ENCODE measurements at places on chromosomes 1 and 21.

DNA sequence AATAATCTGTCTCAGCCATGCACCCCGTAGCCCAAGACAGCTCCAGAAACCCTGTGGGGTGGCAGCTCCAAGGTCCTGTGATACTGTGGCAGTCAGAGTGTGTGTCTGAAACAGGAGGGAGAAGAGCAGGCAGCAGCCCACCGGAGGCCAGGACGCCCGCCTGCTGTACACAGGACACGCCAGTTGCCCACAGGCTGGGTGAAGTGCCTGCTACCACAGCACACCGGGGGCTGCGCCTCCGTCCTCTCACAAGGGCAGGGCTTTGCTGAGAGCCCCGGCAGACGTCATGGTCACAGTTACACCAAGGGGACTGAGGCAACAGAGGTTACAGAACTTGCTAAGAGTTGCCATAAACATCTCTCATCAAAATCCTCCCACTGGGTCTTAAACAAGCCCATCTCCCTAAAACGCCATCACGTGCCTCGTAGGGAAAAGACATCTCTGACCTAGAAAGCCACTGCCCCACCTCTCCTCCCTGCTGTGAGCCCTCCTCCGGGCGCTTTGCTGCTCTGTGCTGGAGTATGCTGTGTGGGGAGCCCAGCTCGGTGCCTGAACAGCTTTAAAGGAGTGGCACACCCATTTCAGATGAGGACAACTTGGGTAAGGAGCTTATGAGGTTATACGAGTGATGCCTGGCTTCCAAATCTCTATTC lies 5.3 kb downstream of the C1orf174 start:
- DNase-seq = no peak

DNA sequence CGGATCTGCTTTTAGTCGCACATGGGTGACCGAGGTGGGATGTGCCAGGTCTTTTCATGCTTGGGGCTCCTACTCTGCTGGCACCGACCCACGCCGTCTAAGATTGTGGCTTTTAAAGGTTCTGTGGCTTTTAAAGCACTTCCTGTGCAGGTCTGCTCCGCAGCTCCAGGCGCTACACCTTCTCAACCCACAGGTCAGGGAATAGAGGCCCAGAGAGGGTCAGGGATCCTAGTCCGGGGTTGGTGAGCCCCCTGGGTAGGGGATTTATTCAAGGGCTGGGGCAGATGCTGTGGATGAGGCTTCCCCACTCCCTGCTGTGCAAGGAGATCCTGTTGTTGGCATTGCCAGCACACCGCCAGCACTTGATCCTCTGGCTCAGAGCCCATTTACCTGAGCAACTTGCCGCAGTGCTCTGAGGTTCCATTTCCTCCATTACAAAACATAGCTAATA lies 212.8 kb upstream of the RAB4A start:
- peak; percentile 28 for DNase-seq

DNA sequence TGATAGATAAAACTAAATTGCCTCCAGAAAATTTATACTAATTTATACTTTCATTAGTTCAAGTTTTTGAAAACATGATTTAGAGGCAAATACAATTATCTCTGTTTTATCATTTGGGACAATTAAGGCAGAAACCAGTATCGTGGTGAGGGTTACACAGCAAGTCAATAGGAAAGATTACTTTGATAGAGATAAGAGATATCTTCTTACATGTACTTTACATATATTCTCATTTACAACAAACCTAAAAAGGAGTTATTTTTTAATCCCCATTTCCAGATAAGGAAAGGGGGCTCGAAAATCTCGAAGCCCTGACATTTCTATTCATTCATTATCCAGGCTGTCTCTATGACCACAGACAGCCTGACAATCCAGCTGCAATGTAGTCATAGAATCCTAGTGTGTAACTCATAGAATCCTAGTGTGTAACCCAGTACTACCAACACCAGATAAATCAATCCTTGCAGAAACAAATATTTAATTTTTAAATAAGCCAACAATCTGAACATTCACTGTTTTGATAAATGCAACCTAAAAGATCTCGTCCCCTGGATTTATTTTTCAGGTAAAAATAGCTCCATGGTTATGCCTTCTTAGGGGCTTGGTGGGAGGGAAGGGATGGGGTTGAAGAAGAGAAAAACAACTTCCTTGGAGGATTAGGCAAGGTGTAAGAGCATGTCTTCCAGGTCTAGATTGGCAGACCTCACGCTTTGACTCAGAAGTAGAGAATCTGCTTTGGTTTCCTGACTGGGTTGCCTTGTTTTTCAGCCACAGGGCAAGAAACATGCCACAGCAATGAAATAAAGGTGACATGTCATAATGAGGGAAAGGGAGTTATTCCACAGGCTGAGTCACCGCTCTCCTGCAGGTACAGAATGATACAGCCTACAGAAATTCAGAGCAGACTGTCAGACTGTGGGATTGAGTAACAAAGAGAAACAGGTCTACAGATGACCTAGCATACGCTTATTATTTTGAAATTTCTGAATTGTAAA lies 45.6 kb downstream of the IRF2BP2 start:
- DNase-seq = no peak

GRCh38 chr1:154398141-154398540 lies 7.0 kb upstream of the IL6R start:
- DNase-seq = no peak

DNA sequence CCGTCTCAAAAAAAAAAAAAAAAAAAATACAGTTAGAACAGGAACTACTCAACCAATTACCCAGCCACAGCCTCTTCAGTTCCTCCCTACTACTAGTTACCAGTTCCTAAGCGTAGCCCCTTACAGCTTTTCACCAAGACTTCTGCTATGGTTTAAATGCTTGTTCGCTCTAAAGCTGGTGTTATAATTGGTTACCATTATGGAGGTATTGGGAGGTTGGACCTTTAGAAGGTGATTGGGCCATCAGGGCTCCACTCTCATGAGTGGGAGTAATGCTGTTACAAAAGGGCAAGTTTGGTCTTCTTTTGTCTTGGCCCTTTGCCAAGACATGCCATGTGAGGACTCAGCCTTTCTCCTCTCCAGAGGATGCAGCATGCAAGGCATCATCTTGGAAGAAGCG lies 3.0 kb upstream of the SMPDL3B start:
- no peak for DNase-seq

DNA sequence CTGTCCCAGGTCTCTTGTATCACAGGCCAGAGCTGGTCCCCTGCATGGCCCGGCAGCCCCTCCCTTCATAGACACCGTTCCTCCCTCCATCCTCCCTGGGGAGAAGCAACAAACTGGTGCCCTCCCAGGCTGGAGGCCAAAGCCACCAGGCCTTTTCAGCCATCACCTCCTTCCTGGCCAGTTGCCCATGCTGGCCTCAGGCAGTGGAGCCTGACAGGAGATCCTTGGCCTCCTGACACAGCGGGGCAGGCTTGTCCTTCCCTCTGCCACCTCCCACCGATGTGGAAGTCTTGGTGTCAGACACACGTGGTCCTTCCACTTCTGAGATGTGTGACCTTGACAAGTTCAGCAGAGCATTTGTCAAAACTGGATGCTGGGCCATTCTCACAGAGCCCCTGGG lies 206.0 kb downstream of the HIVEP3 start:
- DNase-seq = no peak

- no peak for DNase-seq
Measured at GRCh38 chr21:41570791-41571355, 62.9 kb upstream of the TMPRSS2 start.
